Glutamatergic neuron (in vitro differentiated cells): ENCODE measurements at places on chromosomes 2 and 18.

- DNase-seq: no peak
These were observed 29.6 kb upstream of the IL1R1 start for GRCh38 chr2:102112692-102113665.

DNA sequence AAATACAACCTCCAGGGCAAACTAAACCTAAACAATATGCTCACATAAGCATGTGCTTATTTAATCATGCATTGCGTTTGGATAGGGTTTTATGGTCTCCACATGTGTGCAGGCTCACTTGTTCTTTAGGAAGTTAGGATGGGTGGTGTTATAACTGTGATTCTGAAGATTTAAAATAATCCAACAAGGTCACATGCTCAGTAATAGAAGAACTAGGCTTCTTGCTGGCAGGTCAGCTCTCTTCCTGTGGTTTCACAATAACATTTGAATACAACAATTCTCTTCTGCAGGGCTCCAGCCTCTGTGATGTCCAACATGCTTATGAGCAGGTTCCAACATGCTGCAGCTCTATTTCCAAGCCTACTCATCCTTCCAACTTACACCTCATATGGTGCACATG lies 84.0 kb downstream of the MYL12B start:
- DNase-seq: no peak

DNA sequence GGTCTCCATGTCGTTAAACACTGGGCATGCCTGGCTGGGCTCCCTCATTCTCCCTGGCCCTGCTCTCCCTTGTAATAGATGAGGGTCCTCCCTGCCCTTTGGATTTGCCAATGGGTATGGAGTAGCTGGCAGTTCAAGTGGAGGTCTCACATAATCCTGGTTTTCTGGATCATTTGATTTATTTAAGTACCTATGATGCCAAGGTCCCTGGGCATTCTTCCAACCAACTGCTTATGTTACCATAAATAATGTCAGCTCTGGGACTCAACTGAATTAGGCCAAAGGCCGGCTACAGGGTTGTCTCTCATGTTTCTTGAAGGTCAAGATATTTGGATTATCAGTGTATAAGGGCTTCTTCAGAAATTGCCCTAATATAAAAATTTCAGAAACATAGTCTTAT lies 104.9 kb upstream of the LYPD6 start:
- no peak for DNase-seq

GRCh38 chr2:169757778-169758177 lies 24.1 kb downstream of the KLHL23 start:
- no peak for DNase-seq

GRCh38 chr2:64652231-64653108 lies 1.2 kb downstream of the SERTAD2 start:
- DNase-seq: no peak

DNA sequence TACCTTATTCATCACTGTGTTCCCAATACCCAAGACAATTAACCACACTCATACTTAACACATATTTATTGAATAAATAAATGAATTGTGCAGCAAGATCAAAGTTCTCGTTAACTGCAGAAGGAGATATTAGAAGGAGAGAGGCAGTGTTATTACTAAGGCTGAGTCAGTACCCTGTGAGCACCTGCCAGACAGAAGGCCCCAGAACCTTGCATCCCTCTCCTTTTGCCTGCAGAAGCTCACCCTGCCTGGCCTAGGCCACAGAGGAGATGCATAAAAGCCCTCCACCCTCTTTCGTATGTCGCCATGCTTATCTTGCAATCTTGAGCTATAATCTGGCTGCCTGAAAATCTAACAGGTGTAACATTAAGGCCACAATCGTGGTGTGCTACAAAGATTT lies 20.5 kb upstream of the RNF149 start:
- DNase-seq: no peak
